ENCODE measurements at places on chromosomes 2 and 18.

GRCh38 chr2:197327472-197328098 lies 17.0 kb upstream of the ANKRD44 start:
- H3K4me3 ChIP-seq = peak overlapping the region; percentile 50
- no peak for DNase-seq
- peaks cover 49% of the 10 kb centered on the region for H3K4me1 ChIP-seq
- no peaks in the 10 kb centered on the region for H3K27me3 ChIP-seq
- no peaks in the 10 kb centered on the region for H3K36me3 ChIP-seq
- H3K27ac ChIP-seq = no peak overlapping the region

DNA sequence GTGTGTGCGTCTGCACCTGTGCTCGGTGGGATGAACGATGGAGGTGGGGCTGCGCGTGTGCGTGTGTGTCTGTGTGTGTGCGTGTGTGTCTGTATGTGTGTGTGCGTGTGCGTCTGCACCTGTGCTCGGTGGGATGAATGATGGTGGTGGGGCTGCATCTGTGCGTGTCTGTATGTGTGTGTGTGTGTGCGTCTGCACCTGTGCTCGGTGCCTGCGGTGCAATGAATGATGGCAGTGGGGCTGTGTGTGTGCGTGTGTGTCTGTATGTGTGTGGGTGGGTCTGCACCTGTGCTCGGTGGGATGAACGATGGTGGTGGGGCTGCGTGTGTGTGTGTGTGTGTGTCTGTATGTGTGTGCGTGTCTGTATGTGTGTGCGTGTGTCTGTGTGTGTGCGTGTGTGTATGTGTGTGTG lies 48.5 kb upstream of the CTDP1 start:
- H3K27me3 ChIP-seq = peaks cover 34% of the 10 kb centered on the region
- H3K4me3 ChIP-seq = no peak overlapping the region
- H3K4me1 ChIP-seq = peaks cover 8% of the 10 kb centered on the region
- H3K36me3 ChIP-seq = peaks cover 13% of the 10 kb centered on the region

DNA sequence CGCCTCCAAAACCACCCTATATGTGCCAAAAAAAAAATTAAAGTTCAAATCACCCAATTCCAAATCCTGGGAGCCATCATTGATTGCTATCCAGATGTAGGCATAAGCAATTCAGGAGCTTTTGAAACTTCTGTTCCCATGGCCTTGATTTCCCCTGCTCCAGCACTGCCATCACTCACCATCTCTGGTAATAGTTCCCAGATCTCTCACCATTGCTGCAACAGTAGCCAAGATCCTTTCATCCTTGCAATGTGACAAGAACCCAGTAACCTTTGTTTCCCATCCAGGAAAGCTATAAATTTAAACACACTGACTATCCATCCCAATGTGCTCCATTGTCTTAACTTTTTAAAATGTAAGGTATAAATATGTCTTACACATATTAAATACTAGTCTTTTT lies 155.4 kb downstream of the PDE11A start:
- DNase-seq = no peak
- peaks cover 7% of the 10 kb centered on the region for H3K27me3 ChIP-seq
- H3K4me3 ChIP-seq = no peak overlapping the region

DNA sequence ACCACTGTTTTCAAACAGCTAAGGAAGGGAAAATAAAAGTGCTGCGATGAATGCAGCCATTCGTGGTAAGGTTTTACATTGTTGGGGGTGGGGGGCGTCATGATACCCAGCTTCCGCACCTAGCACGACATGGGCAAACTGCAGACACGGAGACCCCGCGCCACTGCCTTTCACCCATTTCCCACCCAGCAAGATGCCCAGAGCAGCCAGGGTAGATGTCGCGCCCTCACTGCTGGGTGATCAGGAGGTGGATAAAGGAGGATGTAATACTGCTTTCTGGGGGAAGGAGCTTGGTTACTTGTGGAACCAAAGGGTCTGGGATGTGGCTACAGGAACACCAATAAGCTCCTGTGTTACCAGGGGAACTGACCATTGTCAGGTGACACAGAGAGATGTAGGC lies 138.4 kb downstream of the ZNF516 start:
- no peak overlapping the region for H3K4me3 ChIP-seq
- no peak for DNase-seq
- no peaks in the 10 kb centered on the region for H3K27me3 ChIP-seq
- no peaks in the 10 kb centered on the region for H3K4me1 ChIP-seq
- no peak overlapping the region for H3K27ac ChIP-seq

DNA sequence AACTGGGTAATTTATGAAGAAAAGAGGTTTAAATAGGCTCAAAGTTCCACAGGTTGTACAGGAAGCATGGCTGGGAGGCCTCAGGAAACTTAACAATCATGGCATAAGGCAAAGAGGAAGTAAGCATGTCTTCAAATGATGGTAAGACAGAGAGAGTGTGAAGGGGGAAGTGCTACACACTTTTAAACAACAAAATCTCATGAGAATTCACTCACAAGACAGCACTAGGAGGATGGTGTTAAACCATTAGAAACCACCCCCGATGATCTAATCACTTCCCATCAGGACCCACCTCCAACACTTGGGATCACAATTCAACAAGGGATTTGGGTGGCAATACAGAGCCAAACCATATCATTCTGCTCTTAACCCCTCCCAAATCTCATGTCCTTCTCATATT lies 34.9 kb downstream of the CFAP210 start:
- no peaks in the 10 kb centered on the region for H3K36me3 ChIP-seq
- no peak for DNase-seq
- H3K27ac ChIP-seq = no peak overlapping the region

- H3K27ac ChIP-seq = no peak overlapping the region
- no peak for DNase-seq
- peaks cover 2% of the 10 kb centered on the region for H3K4me1 ChIP-seq
- no peak overlapping the region for H3K4me3 ChIP-seq
- H3K27me3 ChIP-seq = peaks cover 24% of the 10 kb centered on the region
These were observed 669.8 kb downstream of the ZEB2 start for GRCh38 chr2:143850084-143850483.

DNA sequence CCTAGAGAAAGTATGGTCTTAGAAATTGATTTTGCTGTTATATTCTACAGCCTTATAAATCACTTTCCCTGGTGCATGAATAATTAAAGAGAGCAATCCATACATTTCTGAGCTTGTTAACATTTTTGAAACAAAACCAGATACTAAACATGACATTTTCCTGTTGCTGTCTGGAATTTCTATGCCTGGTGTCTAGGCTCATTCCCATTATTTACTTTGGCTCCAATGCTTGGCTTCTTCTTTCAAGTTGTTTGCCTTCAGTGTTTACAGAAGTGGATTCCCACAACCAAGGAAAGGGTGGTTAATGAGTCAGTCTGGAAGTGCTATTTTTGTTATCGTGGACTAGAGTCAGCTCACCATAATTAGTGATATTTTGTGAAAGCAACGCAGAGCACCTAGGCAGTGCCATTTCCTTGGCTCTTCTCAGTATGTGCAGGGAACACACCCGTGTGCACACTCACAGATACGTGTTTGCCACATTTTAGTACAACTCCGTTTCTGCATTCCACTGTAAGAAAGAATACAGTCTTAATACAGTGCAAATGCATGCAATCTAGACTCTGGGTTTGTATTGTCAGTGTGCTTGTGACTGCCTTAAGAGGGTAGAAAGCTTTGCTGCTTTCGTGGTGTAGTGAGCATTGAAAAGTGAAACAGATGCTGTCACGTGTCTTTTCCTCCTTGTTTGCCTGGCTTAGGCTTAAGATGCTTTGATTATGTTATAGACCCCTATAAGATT lies 185.0 kb upstream of the RASGRP3 start:
- no peaks in the 10 kb centered on the region for H3K36me3 ChIP-seq

DNA sequence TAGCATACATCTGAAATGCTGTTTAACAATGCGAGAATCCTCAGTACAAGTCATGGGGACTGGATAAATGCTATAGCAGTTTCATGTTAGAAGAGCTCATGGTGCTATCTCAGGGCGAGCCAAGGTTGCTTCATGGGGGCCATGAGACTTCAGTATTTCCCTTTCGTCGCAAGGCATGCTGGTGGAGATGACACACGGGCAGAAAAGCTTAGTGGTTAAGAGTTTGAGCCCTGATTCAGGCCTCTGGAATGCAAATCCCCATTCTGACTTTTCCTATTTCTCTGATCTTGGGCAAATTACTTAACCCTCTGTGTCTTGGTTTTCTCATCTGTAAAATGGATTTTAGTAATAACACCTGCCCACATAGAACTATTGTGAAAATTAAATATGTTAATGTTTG lies 57.4 kb upstream of the EPHA4 start:
- H3K27ac ChIP-seq = no peak overlapping the region
- H3K36me3 ChIP-seq = no peaks in the 10 kb centered on the region
- DNase-seq = no peak
- H3K4me1 ChIP-seq = no peaks in the 10 kb centered on the region

DNA sequence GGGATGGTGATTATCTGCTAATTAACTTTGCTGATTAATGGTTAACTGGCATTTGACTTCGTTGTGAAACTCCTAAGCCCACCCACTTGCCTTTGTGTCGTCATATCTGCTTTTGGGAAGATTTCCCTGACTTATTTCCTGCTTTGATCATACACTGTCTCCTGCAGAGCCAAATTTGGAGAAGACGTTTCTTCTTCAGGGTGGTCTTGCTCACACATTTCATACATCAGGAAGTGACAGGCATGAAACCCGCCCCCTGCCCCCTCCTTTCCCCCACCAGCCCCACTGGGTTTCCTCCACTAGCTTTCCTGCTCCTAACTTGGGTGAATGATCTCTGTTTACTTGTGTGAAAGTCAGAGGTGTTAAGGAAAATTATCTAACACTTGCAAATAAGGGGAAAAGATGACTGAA lies 300.1 kb downstream of the TSN start:
- no peaks in the 10 kb centered on the region for H3K4me1 ChIP-seq
- H3K27ac ChIP-seq = no peak overlapping the region
- no peak for DNase-seq
- H3K4me3 ChIP-seq = no peak overlapping the region
- H3K27me3 ChIP-seq = peaks cover 9% of the 10 kb centered on the region

DNA sequence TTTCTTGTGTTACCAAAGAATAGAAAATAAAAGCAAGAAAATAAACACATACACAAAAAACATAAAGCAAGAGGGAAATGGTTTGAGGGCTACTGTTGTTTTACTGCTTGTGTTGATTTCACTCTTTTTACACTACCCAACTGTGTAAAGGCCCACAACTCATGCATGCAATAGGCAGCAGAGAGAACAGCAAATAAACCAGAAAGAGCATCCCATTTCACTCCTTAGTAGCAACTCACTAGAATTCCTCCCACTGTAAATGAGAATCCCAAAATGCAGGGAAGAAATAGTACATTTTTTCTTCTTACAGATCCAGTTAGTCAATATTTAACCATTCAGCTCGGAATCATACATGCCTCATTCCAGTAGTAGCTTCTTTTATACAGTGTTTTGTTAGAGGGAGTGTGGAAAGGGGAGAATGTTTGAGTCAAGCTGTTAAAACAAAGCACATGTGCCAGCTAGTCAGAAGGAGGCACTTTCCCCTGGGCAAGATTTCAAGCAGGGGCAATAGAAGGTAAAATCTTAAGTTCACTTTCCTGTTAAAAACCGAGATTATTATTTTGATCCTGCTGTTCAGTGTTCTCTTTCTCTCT lies 147.2 kb upstream of the FAM98A start:
- peaks cover 34% of the 10 kb centered on the region for H3K27me3 ChIP-seq
- peaks cover 3% of the 10 kb centered on the region for H3K36me3 ChIP-seq
- no peak overlapping the region for H3K27ac ChIP-seq
- DNase-seq = no peak
- H3K4me3 ChIP-seq = no peak overlapping the region
- no peaks in the 10 kb centered on the region for H3K4me1 ChIP-seq

- H3K27me3 ChIP-seq = no peaks in the 10 kb centered on the region
- DNase-seq = no peak
- H3K4me3 ChIP-seq = no peak overlapping the region
- H3K36me3 ChIP-seq = no peaks in the 10 kb centered on the region
These were observed 309.7 kb downstream of the OSR1 start for GRCh38 chr2:19048593-19049266.

- H3K4me1 ChIP-seq = peaks cover 50% of the 10 kb centered on the region
- DNase-seq = peak; percentile 33
- peaks cover 44% of the 10 kb centered on the region for H3K36me3 ChIP-seq
- peak overlapping the region; percentile 97 for H3K27ac ChIP-seq
These were observed 631 bp downstream of the GYPC start for GRCh38 chr2:126656431-126657147.

DNA sequence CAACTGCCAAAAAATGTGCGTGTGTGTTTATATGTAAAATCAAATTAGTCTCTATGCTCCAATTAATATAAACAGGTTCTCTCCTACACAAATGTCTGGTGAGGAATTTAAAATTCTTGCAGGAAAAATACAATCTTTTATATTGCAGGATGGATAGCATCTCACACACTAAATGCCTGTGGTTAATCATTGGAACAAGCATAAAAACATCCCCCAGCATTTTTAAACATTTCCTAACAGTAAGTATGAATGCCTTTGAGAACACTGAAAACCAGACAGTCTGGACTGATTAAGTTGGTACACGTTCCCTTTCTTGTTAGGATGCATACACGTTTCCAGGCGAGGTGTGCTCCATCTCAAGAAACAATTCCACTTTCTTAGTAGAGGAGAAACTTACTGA lies 29.9 kb upstream of the PDE1A start:
- H3K27me3 ChIP-seq = no peaks in the 10 kb centered on the region
- DNase-seq = no peak

DNA sequence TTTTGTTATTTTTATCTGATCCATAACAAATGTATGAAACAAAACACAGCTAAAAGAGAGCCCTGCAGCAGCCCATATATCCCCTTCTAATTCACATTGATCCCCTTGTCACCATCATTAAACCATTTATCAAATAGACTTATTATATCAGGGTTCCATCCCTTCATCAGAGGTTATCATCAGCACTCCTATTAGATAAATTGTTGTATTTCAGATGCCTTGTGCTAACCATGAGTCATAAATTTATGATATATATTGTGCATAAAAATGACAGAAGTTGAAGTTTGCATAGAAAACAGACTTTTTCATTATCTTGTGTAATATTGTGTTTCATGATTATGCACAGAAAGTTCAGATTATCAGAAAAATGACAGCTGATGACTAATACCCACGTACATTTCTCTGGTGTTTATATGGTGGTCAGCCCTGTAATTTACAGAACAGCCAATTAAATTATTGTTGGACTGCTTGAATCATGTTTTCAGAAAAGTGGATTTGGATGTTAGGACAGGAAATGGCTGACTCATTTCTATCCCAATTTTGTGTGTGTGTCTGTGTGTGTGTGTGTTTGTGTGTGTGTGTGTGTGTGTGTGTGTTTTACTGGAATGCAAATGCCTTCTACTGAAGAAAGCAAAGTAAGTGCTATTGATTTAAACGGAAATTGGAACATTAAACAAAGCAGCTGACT lies 80.9 kb downstream of the PPP1R1C start:
- peaks cover 9% of the 10 kb centered on the region for H3K27me3 ChIP-seq
- H3K4me3 ChIP-seq = no peak overlapping the region
- no peaks in the 10 kb centered on the region for H3K4me1 ChIP-seq
- no peak for DNase-seq
- H3K36me3 ChIP-seq = no peaks in the 10 kb centered on the region
- no peak overlapping the region for H3K27ac ChIP-seq

DNA sequence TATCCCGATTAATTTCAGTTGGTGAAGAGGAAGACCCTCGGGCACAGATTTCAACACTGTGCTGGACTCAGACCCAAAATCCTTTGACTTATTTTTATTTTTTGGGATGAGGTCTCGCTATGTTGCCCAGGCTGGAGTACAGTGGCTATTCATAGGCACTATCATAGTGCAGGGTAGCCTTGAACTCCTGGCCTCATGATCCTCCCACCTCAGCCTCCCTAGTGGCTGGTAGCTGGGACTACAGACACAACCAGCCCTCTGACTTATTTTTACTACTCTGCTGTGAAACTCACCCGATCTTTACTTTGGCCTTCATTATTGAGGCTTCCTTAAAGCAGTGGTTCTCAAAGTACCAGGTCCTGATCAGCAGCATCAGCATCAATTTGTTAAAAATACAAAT lies 18.2 kb upstream of the ADAM17 start:
- H3K4me3 ChIP-seq = no peak overlapping the region
- no peak for DNase-seq
- peak overlapping the region; percentile 3 for H3K27ac ChIP-seq
- no peaks in the 10 kb centered on the region for H3K27me3 ChIP-seq
- peaks cover 4% of the 10 kb centered on the region for H3K4me1 ChIP-seq

Measured in effector memory CD8-positive, alpha-beta T cell (primary cell).